ENCODE measurements at places on chromosomes 2 and 18. TPM values are rescaled to one million over a fixed set of nuclear protein-coding genes. Genes with fewer than 3 reads are reported as not detected.

The RBKS gene
- total RNA-seq, result 2.7 TPM

- peak; percentile 87 for DNase-seq
Measured at GRCh38 chr18:29164993-29165599, 988.2 kb upstream of the CDH2 start.

- no peak for DNase-seq
Measured at GRCh38 chr18:13435586-13436333, 217.2 kb downstream of the LDLRAD4 start.

DNA sequence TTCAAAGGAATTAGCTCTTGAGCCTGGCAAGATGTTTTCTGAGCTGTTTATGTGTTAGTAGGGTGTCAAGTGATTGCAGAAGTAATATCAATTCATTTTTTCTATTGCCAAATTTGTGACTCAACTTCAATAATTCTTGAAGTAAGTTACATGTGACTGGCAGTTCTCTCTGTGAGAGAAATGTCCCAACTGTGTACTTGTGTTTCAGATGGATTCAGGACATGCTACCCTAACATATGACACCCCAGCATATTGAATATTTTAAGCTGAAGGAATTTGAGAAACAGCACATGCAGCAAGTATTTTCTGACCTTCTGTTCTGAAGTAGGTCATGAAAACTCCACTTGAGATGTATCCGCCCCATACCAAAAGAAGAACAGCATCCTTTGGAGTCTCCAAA lies 263.6 kb downstream of the XIRP2 start:
- DNase-seq, result no peak

DNA sequence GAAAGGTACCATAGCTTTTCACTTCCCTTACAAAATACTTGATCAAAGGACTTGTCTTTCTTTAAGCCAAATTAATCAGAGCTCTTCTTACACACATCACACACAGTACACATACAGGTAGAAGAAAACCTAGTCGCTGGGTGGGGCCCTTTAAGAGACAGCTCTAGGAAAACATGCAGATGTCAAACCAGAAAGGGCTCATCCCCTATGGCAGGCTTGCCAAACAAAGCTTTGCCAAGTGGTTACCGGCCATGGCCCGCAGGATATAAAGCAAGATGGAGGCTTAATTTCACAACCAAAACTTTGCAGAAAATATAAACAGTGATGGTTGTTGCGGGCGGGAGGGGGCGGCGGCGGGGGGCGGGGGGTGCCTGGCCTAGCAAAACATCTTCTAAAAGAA lies 2156.0 kb upstream of the PIK3C3 start:
- DNase-seq, result no peak

The TMEM163 gene
- total RNA-seq, result 0.65 TPM

DNA sequence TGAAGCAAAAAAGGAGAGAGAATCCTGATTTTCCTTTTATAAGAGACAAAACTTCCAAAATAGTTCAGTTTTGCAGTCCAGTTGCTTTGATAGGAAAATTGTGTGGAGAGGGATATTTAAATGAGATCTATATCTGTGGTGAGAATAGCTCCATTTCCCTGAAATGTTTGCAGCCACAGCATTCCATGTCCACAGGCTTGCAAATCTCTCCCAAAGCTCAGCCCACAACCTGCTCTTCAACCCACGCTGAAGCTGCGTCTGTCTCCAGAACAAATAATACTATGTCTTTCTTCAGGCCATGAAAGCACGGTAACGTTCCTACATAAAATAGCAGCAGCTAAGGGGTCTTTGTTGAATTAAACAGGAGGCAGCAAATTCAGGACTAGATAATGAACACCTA lies 31.8 kb downstream of the TMEM17 start:
- no peak for DNase-seq

- DNase-seq, result no peak
Measured at GRCh38 chr2:37588316-37588777, 83.1 kb downstream of the CDC42EP3 start.

GRCh38 chr2:223735659-223736244 lies 101.6 kb downstream of the AP1S3 start:
- DNase-seq, result no peak

DNA sequence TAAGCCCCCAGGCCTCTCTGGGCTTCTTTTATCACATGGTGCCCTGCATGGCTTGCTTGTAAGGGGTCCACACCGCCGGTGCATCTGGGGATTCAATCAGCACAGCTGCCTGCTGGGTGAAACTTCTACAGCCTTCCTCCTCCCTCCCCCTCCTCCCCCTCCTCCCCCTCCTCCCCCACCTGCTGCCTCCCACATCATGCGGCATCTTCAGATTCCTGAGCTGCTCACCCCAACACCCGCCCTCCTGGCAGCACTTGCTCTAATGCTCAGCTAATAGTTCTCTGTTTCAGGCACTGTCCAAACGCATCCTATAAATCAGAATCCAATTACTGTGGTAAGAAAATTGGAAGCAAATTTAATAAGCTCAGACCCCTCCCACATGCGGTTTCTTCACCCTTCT lies 150.7 kb downstream of the GALNT14 start:
- no peak for DNase-seq

DNA sequence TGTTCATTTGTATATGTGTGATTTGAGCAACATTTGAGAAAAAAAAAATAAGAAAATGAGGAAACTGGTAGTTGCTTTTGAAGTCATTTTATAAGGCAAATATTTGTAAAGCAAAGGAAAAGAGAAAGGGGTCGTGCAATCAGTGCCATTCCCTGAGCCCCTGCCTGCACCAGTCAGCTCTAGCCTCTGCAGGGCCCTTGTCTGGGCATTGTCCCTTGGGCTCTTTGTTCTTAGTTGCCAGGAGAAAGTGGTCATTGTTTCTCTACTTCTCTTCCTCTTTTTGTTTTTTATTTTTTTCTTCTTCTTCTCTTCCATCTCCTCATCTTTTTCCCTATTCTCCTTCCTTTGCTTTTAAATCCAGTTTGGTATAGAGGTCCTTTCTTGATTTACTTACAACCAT lies 175.3 kb upstream of the CREB1 start:
- no peak for DNase-seq

DNA sequence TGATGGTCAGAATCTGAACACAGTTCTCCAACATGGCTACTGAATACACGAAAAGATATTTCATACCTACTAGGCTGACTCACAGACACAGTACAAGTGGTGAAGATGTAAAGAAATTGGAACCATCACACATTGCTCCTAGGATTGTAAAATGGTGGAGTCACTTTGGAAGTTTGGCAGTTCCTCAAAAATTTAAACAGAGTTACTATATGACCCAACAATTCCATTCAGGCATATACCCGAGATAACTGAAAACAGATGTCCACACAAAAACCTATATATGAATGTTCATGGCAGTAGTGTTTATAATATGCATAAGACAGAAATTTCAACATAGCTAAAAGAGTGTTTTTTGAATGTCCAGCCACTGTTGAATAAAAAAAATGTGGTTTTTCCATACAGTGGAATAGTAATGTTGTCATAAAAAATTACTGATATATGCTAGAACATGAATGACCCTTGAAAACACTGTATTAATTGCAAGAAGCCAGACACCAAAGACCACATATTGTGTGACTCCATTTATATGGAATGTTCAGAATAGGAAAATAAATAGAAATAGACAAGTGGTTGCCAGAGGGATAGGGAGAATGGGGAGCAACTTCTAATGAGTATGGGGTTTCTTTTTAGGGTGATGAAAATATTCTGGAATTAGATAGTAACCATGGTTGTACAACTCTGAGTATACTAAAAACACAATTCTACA lies 10.1 kb downstream of the RMP24 start:
- DNase-seq, result no peak

- no peak for DNase-seq
Measured at GRCh38 chr2:241009601-241010530, 11.4 kb downstream of the SNED1 start.

DNA sequence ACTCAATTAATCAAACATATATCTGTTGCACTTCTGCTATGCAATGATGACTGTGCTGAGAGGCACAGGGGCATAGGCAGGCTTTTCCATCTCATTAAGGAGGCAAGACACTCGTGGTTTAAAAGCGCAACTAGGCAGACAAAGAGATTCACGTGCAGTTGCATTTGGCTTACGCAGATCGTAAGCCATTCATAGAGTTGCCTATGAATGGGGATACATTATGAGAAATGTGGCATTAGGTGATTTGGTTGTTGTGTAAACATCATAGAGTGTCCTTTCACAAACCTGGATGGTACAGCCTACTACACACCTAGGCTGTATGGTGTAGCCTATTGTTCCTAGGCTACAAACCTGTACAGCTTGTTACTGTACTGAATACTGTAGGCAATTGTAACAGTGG lies 284.7 kb downstream of the DCC start:
- DNase-seq, result no peak

GRCh38 chr18:3219241-3219630 lies 532 bp downstream of the MYOM1 start:
- no peak for DNase-seq

- DNase-seq, result peak; percentile 61
Measured at GRCh38 chr2:69559442-69560146, 83.9 kb downstream of the AAK1 start.

DNA sequence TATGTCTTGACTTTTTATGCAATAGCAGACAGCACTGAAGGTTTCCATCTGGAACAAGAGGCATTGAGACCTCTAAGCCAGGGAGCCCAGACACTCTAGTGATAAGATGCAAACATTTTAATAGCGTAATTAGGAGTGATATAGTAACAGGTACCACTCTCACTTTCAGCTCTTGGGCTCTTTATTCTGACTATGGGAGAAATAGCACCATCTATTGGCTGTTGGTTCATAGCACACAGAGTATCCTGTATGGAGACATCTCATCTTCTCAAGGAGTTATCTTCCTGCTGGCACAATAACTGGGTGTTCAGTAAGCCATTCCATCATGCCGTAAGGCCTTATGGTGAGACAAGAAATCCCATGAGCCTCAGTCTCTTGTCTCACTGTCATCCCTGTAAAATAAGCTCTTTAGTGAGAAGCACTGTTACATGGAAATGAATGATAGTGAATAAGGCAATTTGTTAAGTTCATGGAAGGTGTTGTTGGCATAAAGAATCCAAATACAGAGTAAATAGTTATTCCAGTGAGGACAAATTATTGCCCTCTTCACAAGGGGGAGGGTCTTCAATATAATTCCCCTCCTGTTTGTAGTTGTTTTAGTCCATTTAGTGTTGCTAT lies 48.3 kb downstream of the THUMPD2 start:
- DNase-seq, result no peak
